ENCODE measurements at places on chromosomes 5 and 9.
A peak's percentile ranks its signal among the peaks of the same experiment; 100 is the strongest.

DNA sequence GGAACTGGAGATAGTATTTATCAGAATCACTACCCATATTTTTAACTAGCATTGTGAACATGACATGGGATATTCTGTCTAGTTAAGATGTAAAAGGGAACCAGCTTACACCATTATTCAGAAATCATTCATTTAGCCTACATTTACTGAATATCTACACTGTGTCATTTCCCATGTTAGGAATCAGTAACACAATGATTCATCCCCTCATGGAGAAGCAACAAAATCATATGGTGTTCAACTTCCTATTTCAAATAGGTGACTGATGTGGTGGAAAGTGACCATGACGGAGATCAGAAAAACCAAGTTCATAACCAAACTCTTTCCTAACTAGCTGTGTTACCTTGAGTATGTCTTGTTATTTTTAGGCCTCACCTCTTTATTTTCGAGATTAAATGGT lies 550.0 kb upstream of the TUSC1 start:
- no peak for DNase-seq

- no peak for DNase-seq
These were observed 27.2 kb downstream of the CSF2 start for GRCh38 chr5:132100672-132101261.

DNA sequence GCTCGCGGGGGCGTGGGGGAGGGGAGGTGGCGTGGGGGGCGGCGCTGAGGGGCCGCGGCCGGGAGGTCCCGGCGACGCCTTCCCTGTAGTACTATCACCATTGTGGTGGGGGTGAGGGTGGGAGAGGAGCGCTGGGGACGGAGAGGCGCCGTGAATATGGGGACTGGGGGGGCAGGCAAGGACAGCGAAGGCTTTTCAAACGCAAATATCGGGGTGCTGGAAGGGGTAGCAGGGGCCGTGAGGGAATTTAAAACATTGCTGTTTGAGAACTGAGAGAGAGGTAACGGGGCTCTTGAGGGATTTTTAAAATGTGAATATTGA lies 427 bp downstream of the RBM27 start:
- no peak for DNase-seq

DNA sequence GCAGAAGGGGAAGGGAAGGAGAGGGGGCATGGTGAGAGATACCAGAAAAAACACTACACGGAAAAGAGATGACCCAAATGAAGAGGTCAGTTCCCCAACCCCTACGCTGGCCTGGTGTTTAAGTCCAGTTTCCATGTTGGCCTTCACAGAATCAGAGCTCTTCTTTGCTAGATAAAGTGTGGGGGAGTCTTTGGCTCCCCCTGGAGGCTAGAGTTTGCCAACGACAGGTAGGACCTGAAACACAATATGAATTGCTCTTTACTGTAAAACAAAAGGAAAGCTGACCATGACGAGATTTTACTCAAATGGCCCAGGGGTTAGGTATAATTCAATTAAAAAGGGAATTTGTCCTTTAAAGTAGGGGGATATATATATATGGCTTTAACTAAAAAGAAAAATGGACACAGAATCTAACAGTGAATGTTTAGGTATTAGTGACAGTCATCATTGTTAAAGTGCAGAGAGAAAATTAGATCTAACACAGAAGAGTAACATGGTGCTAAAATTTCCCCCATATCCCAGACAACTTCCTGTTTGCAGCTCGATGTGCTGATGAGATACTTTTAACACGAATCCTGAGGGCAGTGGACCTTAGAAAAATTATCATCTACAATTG lies 92.0 kb downstream of the SV2C start:
- DNase-seq: peak; percentile 32

DNA sequence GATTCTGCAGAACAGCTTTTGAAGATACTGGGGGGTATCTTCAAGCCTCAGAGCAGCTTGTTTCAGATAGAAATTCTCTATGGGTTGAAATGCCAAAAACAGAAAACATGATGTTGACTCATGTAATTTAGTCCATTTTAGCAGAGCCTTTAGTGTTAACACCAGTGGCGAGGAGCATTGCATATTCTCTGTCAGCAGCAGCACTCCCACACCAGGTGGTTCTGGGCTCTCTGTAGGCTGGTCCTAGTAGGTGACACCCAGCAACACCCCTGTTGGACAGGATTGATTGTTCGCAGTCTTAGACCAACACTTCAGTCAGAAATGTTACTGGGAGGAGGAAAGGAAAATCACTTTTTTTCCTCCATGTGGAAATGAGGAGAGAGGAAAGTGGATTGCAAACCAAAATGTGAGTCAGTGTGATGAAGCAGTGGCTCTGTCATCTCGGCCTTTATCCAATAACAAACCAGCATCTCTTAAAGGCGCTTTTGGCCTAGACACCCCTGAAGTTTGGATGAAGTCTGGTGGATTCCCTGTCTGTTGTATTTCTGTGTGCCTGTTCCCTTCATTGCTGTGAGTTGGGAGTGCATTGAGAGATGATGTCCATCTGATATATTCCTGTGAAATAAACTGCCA lies 16.8 kb downstream of the SLC46A2 start:
- no peak for DNase-seq

DNA sequence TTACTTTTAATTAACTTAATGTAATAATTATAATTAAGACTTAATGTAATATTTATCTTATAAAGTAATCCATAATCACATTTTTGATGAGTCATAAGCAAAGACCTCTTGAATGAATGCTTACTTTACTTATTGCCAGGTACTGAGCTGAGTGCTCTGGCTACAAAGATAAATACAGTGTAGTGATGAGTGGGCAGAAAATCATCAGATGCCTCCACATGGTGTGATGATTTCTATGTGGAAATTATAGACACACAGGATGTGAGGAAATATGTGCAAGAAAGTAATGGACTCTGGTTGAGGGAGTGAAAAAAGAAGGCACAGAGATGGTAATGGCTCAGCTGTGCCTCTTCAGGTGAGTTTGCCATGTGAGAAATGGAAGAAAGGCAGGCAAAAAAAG lies 422.6 kb upstream of the CD180 start:
- DNase-seq: no peak

- DNase-seq: no peak
These were observed 143.8 kb downstream of the HSD17B3 start for GRCh38 chr9:96158147-96158546.

DNA sequence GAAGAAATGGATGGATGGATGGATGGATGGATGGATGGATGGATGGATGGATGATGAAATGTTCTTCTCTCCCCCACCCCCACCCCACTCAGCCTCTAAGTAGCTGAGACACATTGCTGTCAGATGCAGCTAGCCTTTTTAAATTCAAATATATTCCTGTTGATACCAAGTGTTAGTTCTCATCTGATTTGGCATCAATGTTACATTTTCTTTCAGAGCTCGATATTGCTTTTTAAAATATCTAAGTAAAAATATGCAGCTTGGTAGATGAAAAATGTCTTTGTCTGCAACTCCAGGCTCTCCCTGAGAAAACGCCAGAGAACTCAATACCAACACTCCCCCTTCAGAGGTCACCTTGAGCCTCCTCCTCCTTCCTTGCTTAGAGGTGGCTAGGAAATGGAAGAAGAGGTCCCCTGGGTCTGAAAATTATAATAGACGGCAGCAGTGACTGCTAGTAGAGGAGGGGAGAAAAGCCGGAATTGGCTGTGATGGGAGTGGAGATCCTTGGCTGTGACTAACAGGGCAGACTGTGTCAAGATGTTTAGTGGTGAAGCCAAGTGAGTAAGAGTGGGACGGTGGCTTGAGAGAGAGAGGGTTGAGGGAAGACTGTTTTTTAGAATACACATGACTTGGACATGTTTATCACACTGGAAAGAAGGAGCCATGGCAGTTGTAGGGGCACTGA lies 156.0 kb downstream of the ZNF462 start:
- no peak for DNase-seq

- DNase-seq: no peak
These were observed 100.5 kb upstream of the CCDC152 start for GRCh38 chr5:42655982-42656650.

- peak; percentile 43 for DNase-seq
These were observed 81.3 kb downstream of the STK10 start for GRCh38 chr5:172106511-172107356.

GRCh38 chr9:131809941-131810344 lies 70.1 kb upstream of the RAPGEF1 start:
- DNase-seq: no peak

- no peak for DNase-seq
These were observed 84.5 kb upstream of the RAI14 start for GRCh38 chr5:34571677-34572041.

DNA sequence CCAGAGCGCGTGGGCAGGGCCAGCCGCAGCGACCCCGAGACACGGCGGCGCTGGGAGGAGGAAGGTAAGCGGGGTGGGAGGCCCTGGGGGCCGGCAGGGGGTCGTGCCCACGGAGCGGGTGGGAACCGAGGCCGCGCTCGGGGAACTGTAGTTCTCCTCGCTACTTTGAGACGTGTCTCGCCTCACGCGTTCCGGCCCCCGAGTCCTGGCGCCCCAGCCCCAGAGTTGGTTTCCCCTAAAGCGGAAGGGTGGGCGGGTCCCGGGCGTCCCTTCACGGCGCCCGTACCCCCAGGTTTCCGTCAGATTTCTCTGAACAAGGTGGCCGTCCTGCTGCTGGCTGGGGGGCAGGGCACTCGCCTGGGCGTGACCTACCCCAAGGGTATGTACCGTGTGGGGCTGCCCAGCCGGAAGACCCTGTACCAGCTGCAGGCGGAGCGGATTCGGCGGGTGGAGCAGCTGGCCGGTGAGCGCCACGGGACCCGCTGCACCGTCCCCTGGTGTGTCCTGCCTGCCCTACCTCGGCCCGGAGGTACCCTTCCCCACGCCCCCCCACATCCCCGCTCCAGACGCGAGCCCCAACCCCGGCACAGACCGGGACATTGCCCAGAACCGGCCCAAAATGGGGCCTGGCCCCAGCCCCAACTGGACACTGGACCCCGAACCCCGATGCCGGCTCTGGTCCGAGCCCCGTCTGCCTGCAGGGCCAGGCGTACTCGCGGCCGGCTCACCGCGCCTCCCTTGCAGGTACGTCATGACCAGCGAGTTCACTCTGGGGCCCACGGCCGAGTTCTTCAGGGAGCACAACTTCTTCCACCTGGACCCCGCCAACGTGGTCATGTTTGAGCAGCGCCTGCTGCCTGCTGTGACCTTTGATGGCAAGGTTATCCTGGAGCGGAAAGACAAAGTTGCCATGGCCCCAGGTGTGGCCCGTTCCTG lies 709 bp downstream of the UAP1L1 start:
- no peak for DNase-seq

DNA sequence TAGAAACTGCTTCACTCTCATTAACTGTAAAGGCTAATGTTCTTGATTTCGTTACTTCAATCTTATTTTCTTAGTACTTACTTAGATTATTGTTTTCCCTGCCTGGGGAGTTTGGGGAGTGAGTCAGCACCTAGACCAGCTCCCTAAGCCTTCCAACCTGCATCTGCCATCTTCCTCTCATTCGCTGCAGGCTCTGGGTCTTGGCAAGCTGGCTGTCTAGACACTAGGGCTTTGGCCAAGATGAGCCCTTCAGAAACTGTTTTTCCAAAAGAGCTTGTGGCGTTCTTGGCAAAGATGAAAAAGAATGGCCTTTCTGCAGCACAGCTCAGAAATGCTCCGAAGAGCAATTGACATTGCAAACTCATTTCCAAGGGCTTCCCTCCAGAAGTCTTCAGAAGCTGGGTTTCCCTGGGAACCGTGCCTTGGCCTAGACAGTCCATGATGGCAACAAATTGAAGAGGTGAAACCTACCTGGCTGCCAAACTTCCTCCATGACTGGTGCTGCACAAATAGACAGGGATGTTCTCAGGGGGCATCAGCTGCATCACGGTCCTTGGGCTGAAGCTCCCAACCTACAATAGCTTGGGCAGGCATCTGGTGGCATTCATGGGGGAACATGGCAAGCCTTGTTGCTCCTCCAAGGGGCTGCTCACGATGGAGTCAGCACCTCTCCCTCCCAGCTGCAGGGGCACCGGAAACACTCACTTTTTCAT lies 76.6 kb downstream of the NSUN2 start:
- DNase-seq: no peak
